ENCODE measurements at places on chromosomes 7 and 10.

GRCh38 chr10:30366351-30366750, 17.3 kb upstream of the MTPAP start:
- DNase-seq = no peak

GRCh38 chr7:128841921-128842673, 11.9 kb downstream of the FLNC start:
- no peak for DNase-seq

DNA sequence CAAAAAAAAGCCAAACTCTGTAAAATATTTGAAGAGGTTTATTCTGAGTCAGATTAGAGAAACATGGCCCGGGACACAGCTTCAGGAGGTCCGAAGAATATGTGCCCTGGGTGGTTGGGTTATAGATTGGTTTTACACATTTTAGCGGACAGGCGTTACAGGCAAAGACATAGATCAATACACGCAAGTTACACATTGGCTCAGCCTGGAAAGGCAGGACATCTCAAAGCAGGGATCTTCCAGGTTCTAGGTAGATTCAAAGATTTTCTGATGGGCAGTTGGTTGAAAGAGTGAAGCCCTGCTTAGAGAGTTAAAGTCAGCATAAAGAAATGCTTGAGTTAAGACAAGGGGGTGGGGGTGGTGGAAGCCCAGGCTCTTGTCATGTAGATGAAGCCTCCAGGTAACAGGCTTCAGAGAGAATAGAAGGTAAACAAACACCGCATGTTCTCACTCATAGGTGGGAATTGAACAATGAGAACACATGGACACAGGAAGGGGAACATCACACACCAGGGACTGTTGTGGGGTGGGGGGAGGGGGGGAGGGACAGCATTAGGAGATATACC, 464.3 kb upstream of the ADARB2 start:
- DNase-seq = no peak

DNA sequence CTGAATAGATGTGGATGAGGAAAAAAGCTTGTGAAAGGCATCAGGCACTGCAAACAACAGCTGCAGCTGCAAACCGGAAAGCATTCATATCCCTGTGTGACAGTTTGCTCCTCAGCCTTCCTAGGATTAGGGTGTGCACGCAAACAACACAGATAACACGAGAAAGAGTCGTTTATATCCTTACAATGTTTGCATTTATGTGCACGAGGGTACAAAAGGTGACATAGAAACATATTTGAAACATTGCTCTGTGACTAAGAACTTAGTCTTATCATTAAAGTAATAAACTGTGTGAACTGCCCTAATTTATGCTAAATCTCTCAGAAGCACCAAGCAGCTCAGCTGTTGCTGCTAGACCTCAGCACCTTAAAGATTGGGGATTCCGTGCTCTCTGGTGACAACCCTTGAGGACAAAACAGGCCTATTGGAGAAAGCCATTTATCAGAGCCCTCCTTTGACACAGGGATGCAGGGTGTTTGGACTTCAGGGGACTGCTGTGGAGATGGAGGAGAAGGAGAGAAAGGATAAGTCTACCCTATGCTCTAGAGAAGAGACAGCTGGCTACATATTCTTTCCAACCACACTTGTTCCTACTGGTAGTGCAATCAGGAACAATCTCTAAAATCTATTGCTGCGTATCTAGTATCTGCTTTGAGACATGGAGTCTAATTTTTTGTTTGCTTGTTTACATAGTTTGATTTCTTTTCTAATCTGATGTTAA, 176.2 kb downstream of the GNAT3 start:
- peak; percentile 18 for DNase-seq

GRCh38 chr7:143073556-143073955, 21.4 kb downstream of the OR6V1 start:
- no peak for DNase-seq

DNA sequence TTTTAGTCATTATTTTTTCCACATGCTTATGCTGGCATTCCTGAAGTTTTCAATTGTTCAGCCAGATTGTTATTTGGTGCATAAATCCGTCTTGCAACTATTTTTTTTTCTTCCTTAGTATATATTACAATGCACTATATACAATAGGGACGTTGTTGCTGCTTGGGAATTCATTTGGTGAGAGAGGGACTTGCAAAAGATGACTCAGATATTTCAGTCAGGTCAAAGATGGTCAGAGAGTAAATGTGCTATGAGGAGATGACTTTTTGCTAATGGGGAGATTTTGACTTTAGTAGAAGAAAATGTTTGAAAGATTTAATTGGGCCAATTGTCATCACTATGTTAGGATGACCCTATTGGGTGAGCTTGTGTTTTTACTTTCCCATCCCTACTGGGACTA, 348.4 kb upstream of the MTPN start:
- DNase-seq = no peak

GRCh38 chr7:73715648-73716317, 3.7 kb downstream of the STX1A start:
- peak; percentile 99 for DNase-seq

- DNase-seq = peak; percentile 35
These were observed 771 bp downstream of the PHYHIPL start for GRCh38 chr10:59177031-59177797.

DNA sequence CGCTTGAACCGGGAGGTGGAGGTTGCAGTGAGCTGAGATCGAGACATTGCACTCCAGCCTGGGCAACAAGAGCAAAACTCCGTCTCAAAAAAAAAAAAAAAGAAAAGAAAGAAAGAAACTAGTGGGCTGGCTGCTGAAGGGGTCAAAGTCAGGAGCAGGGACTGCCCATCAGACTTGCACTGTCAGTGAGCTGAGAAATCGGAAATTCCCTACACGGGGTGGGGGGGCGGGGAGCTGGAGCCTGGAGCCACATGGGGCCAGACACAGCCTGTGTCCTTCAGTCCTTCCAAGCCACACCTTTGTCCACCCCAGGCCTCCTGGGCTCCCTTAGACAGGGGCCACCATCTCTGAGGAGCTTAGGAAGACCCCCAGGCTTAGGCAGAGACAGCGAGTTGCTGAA, 34.5 kb downstream of the SRRM3 start:
- DNase-seq = peak; percentile 34

DNA sequence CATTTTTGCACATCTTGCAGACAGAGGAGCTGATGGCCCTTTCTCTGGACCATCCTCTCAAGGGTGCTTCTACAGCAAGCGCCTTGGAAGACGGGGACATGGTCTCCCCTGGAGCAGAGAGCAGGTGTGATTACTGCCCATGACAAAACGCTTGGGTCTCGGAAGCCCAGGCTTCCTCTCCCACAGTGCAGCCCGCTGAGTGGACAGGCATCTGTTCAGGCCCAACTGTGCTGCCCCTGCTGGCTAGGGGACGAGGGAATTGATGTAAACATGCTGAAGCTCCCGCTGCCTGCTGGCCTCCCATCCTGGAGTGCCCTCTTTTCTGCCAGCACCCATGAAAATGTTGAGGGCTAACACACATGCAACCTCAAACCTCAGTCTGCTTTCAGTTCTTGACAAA, 14.3 kb downstream of the IL15RA start:
- DNase-seq = no peak

- peak; percentile 47 for DNase-seq
These were observed 1.3 kb upstream of the GRK5 start for GRCh38 chr10:119205894-119206602.

GRCh38 chr7:22781230-22781711, 41.4 kb downstream of the TOMM7 start:
- DNase-seq = peak; percentile 60

DNA sequence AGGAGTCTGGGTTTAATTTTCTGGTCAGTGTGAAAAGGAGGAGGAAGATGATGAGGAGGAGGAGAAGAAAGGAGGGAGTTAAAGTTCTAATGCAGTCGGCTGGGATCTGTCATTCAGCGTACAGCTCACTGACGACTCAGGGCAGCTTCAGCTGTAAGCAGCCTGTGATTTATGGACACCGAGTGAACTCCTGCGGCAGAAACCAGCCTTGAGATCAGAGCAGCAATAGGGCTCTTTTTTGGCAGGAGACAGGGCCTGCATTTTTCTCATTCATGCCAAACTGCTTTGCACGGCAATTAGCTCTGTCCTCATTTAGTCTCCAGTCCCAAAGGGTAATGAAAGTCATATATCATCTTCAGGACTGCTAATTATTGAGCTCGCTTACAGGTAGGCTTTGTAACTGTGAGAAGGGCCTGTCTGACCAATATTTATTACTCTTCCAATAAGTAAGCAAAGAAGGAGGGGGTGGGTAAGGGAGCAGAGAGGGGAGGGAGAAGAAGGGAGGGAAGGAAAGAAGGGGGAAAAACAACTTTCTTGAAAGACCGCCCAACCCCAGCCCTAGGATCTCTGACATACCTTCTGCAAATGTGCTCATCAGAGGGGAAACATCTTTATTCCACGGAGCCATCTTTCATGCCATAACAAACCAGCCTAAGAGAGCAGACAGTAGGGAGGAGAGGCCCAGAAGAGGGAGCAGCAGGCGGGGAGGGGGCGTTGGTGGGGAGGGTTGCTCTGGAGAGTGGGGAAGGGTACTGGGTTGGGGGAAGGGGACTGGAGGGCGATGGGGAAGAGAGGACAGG, 48.1 kb upstream of the COMTD1 start:
- DNase-seq = peak; percentile 84

- DNase-seq = no peak
These were observed 35.7 kb downstream of the PRKG1 start for GRCh38 chr10:51109801-51110533.

- peak; percentile 95 for DNase-seq
These were observed at the start of gene CCDC71L for GRCh38 chr7:106660862-106661720. TSS of gene CCDC71L (minus strand) at chr7:106661158. CDS start at chr7:106660896, 262 bp downstream.

DNA sequence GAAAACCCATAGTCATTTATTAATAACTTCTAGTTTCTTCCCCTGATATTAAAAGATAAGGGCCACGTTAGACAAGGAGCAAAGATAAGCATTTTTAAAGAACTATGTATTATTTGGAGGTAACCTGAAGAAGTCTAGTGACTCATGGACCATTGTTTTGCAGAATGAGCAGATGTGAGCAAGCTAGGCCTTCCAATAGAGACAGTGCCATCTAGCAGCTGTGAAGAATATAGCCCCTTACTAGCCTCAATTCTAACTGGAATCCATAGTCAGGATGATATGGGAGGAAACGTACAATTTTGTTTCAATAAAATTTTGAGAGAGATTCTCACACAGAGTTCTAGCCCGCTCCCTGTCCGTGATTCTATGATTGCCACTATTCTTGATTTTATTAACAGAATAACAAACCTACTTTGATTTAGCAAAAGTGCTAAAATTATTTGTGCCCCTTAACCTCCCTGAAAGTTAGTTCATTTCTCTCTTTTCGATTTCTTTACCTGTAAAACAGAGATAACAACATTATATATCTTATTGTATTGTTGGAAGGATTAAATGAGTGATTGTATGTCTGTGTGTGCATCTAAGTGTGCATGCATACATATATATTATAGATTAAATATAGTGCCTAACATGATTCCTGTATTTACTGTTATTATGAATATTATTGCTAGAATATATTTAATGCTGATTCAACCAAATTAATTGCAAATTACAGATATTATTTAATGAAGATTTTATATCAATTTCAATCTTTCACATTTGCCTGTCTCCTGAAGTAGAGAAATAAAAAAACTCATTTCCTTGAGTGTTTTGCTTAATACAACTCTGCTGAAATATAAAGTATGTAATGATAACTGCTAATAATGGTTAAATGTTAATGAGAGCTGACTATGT, 22.7 kb downstream of the FAM237B start:
- DNase-seq = peak; percentile 65

DNA sequence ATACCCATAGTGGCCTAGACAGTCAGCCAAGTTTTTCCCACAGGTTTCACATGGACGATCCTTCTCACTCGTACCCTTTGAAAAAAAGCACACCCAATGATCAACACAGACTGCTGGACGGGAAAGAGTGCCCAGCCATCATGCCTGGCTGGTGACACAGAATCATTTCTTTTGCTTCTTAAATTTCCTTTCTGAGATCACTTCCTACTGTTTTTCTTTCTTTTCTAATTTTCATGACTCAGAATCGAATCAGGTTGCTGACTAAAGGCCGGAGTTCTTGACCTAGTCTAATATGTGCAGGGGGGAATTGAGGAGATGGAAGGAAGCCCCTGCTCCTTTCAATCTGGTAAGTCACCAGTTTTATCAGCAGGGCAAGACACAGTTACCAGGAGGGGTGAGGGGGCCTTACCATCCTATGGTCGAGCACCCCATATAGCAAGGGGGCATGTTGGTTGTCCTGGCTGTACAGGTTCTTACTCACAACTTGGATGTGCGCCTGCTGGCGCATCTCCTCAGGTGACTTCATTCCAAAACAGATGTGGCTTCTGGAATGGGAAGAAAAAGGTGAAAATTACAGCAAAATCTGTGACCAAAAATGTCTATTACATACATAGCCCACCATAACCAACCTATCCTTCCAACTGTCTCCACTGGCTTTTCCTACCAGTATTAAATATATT, 3.5 kb downstream of the POLR3A start:
- DNase-seq = peak; percentile 57

GRCh38 chr10:58175990-58176900, 91.4 kb downstream of the IPMK start:
- DNase-seq = peak; percentile 44

DNA sequence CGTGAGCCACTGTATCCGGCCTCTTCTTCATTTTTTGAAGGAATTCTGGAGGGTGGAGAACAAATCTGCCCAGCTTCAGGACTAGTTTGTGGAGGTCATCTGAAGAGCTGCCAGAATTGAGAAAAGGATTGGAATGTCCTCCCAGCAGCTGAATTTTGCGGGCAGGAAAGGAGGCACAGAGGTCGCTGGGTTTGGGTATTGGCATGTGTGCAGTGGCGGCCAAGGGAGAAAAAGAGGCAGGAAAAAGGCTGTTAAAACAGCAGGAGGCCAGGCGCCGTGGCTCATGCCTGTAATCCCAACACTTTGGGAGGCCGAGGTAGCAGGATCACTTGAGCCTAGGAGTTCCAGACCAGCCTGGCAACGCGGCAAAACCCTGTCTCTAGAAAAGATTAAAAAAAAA, 80.4 kb downstream of the HIP1 start:
- DNase-seq = peak; percentile 84

DNA sequence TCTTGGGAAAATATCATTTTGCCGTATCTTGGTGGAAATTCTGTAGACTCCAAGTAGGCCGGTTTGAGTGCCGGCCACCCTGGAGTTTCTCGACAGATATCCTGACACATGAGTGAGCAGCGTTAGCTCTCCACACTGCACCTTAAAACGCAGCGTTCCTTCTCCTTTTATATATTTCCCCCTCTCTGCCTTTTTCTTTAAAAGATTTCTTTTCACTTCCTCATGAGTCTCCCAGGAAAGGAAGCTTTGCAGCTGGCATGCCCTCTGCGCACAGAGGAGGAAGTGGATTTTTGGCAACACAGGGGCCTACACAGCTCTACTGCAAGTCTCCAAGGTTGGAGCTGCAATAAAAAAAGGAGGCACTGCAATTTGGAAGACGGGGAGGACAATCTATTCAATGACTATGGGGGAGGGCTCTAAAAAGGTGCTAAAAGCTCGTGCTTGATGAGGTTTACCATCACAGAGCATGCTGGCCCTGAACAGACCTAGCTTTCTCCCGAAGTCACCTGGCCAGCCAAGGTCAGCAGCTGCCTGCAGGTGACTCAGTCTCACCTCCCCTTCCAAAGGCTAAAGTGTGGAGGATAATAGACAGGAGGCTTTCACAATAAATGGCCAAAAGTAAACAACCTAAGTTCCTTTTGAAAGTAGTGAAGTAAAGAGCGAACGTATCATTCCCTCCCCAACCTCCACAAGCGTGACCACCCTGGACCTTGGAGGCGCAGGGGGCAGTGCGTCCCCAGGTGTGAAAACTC, 252.8 kb downstream of the ZMYND11 start:
- DNase-seq = no peak
